ENCODE measurements at places on chromosomes 6 and 20.

DNA sequence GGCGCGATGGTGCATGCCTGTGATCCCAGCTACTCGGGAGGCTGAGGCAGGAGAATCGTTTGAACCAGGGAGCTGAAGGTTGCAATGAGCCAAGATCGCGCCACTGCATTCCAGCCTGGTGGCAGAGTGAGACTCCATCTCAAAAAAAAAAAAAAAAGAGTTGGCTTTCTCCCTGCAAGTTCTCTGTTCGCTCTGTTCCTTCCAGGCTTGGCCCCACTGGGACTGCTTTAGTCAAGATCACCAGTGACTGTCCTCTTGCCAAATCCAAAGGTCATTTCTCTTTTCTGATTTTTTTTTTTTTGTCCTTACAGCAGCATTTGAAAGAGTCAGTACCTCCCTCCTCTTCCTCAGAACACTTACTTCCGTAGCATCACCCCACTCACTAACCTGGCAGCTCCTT, 10.8 kb upstream of the GNRH2 start:
- no peak for DNase-seq

GRCh38 chr20:50220894-50221365, 30.3 kb downstream of the CEBPB start:
- no peak for DNase-seq

- no peak for DNase-seq
Observed at GRCh38 chr6:119890470-119890869, 540.9 kb upstream of the MAN1A1 start.

- peak; percentile 18 for DNase-seq
Observed at GRCh38 chr20:45833883-45834796, 541 bp downstream of the SNX21 start.

DNA sequence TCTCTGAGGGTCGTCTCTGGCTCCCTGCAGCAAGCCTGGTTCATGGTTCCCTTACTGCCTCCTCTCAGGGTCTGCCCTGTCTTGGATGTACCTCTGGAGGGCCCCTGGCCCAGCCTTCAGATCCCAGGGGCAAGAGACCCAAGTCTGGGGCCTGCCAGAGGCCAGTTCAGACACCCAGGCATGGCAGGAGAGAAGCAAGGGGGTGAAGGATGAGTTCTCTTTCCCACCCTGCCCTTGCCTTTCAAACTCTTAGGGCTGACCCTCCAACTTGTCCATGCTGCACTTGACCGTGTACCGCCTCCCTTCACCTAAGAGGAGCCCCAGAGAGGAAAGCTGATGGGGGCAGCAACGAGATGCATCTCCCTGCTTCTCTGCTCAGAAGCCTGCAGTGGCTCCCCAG, 4.2 kb downstream of the GDAP1L1 start:
- no peak for DNase-seq

- DNase-seq: no peak
Observed at GRCh38 chr6:154993026-154993425, 2.1 kb upstream of the TIAM2 start.

GRCh38 chr6:149985481-149985937, 21.8 kb downstream of the ULBP1 start:
- DNase-seq: no peak

- no peak for DNase-seq
Observed at GRCh38 chr20:54112221-54112884, 42.0 kb upstream of the BCAS1 start.

- no peak for DNase-seq
Observed at GRCh38 chr20:62584671-62585460, 57.4 kb upstream of the SLCO4A1 start.

- DNase-seq: no peak
Observed at GRCh38 chr6:403659-404655, 12.4 kb downstream of the IRF4 start.

DNA sequence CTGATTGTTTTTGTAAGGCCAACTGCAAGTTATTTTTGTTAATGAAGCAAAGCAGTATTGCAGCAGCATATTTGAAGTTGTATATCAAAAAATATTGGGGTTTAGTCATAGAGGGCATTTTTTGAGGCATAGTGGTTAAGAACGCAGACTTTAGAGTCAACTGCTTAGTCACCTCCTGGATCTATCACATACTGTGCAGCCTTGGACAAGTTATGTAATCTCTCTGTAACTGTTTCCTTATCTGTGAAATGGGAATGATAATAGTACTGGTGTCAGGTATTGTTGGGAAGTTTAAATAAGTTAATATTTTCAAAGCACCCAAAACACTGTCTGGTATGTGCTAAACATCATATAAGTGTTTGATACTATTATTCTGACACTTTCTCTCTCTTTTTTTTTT, 27.2 kb upstream of the EFHC1 start:
- no peak for DNase-seq

DNA sequence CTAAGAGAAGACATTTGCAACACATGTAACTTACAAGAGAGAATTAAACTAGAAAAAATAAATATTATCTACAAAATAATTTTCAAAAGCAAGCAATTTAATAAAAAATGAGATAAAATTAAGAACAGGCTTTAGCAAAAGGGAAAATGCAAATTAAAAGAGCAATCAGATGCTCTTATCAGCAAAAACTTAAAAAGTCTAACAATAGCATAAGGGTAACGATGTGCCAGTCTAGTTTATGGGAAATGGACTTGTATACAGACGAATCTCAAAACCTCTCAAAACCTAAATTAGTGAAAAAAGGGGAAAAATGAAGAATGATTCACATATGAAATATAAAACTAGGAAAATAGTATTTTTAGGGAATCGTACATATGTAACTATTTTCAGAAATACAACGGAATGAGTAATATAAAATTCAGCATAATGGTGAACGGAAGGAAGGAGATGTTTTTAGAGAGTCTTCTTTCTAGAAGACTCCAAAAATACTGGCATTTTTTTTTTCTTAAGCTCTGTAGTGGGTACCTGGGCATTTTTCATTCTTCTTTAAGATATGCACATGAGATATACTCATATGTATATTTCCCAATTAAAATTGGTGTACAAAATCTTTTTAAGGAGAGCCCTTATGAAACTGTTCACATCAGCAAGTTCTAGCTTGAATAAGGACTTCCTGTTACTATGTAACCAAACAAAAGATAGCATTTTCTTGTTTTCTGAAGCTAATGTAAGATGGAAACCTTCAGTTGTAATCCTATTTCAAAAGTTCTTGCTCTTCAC, 927 bp upstream of the MANEA start:
- no peak for DNase-seq

GRCh38 chr20:13778827-13779226, 5.9 kb downstream of the ESF1 start:
- no peak for DNase-seq

DNA sequence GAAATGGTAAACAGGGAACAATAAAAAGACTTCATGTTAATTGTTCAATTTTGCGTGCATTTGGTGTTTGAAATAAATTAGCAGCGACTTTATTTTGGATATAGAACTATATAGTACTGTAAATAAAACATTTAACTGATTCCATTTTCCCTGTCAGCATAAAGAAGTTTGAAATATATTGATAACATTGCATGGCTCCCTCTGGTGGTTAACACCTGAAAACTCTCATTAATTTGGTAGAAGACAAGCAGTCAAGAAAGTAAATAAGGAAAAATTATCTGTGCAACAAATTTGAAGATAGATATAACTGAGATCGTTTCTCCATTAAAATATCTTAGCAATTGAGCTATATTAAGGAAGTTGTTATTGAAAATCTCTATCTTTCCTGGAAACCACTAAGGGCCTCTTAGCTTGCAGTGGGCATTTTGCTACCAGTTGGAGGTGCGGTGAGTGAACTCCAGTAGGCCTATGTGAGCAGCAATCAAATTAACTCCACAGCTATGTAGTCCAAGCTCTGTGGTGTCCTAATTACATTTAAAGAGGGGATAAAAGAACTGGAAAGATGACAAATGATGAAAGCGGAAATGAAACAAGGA, 435.7 kb upstream of the FKBP1C start:
- DNase-seq: no peak

DNA sequence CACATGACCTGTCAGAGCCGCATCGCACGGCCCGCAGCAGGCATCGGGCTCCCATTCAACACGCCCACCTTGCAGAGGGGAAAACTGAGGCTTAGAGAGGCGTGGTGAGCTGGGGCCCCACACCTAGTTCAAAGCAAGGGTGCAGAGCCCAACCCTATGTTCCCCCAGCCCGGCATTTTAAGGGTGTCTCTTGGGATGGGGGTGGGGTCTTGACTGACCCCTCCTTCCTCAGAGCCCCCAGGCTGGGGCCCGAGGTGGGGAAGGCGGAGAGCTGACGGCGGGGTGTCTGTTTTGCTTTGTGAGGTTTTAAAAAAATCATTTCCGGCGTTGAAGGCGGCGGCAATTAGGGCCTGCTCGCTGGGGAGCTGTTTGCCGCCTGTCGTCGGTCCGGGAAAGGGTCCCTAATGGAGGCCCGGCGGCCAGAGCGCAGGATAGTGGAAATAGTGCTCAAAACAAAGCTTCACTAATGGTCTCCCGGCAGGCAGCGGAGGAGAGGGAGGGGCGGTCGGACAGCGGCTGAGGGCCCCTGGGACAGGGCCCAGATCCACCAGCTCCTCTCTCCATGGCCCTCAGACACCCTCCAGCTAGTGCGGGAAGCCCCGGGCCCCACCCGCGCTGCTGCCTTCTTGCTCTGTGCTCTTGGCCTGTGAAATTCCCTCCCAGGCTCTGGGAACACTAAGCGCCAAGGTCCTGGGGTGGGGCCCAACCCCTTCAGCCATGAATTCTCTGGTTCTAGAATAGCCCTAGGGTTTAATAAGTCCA, 11.9 kb downstream of the VSTM2L start:
- no peak for DNase-seq

- DNase-seq: peak; percentile 81
Observed at GRCh38 chr6:109690737-109691621, at the start of the genes AK9 and FIG4. TSS of gene AK9 (minus strand) at chr6:109691202. CDS start at chr6:109675745, 15,457 bp downstream. TSS of gene FIG4 (plus strand) at chr6:109691296. CDS start at chr6:109691436, 140 bp downstream.

DNA sequence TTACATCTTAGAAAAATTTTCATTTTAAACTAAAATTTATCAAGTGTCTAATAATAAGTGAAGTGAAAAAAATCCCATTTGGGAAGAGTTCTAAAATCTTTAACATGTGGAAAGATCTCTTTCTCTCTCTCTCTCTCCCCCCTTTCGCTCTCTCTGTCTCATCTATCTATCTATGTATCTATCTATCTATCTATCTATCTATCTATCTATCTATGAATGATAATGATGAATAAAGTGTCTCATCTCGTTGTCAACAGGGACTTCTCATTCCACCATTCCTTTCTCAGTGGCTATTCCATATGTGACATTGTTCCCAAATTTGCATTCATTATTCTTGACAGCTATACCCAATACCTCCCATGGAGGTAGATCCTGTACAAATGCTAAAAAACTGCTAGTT, 15.2 kb downstream of the CCDC170 start:
- no peak for DNase-seq

DNA sequence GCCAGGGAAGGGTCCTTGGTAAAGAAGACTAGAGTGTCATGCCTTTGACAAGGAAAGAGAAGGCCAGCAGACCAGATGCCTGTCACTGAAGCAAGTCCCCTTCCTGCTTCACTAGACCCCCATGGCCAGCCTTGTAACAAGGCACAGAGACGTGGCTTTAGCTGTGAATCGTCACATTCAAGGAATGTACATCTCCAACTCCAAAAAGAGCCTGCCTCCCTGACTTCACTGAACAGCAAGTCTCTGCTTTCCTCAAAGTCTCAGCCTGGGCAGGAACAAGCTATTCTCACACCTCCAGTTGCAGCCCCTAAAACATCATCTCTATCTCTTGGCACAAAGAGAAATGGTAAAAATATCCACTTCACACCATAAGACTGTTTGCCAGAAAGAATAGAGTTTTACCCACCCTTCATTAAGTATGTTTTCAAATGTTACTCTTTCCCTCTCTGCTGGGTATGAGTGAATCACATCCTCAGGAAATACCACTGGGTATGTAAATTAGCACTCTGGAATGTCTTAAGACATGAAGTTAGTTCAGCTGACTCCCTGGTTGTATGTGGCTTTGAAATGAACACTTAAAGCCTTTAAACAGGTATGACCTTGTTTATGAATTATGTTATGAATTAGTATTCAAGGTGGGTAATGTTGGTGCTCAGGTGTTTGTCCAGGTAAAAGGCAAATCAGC, 46.4 kb upstream of the NT5E start:
- DNase-seq: no peak

- no peak for DNase-seq
Observed at GRCh38 chr6:72267470-72267869, 354.4 kb upstream of the KCNQ5 start.

- DNase-seq: no peak
Observed at GRCh38 chr6:112352607-112353006, 5.5 kb downstream of the RFPL4B start.

GRCh38 chr6:3005874-3006273, 6.2 kb downstream of the NQO2 start:
- no peak for DNase-seq

DNA sequence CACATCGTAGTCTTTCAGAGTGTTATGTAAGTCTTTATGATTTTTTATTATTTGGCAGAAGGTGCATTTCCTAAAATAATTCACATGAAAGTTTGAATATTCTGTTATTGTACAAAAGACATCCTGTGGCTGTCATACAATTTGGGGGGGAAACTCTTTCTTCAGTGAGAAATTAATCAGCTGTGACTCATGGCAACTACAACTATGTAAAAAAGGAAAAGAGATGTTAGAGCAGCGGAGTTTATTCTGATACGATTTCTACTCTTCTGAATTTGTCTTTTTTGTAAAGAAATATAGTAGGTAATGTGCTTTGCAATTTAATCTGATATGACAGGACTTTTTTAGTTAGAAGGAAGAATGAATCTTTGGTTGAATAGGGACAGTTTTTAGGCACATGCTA, 14.2 kb downstream of the COL19A1 start:
- DNase-seq: no peak
